ENCODE measurements at places on chromosomes 2 and 18. TPM values are rescaled to one million over a fixed set of nuclear protein-coding genes. Genes with fewer than 3 reads are reported as not detected.

DNA sequence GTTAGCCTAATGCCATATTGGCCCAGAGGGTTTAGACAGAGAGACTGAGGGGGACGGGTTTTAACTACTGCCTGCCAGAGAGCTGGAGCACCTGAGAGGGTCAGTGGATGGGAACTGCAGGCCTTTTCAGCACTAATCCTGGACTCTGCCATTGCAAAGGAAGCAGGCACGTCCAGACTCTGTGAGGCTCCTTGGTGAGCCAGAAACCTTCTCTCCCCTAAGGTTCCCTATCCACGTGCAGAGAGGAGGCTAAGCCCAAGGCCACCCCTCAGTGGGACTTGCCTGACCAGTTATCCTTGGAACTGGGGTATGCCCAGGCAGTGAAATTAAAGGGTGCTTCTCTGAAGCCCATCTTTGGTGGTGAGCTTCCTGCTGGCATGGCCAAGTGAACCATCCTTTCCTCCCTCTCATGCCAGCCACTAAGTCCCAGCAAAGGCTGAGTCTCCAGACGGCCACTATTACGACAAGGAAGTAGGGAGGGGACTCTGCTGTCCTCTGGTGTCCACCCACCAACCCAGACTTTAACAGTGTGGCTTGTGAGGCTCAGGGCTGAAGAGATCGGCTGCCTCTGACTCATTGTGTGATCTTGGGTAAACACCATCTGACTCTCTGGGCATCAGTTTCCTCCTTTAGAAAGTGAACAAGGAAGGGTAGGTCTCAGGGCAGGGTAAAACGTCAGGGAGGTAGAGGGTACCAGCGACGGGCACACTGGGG lies 3.9 kb upstream of the MLPH start:
- DNase-seq: peak; percentile 44

DNA sequence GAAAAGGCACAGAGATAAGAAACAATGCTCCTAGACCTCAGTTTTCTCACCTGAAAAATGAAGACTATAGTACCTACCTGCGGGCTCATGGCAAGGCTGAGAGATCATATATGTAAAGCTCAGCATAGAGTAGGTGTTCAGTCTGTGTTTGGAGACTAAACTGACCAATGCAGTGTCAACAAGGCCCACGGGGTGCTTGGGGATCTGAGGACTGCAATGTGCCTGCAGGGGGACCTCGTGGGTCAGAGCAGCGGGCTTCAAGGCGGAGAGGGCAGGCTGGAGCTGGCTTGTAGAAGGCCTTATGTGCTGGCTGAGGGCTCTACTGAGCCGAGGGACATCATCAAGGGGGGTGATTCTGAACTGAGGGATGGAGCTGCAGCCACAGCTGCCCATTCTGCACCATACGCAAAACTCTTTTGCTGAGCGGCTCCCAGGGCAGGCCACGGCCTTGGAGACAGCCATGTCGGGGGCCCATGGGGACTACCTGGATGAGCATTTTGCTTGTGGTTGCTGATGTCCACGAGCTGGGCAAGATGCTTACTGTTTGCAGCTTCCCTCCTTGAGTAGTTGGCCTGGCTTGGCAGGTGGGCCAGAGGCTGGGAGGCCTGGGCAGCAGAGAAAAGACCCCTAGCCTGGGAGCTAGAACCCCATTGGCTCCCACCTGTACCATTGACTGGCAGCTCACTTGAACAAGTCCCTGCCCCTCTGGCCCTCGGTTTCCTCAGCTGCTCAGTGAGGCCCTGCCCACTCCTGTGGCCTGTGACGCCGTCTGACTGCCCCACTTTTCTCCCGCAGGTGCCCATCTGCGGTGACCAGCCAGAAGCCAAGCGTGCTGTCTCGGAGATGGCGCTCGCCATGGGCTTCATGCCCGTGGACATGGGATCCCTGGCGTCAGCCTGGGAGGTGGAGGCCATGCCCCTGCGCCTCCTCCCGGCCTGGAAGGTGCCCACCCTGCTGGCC lies 23.5 kb downstream of the STEAP3 start:
- no peak for DNase-seq

- no peak for DNase-seq
Observed at GRCh38 chr2:210873631-210874030, 317.2 kb downstream of the CPS1 start.

- no peak for DNase-seq
Observed at GRCh38 chr18:42689310-42689709, 426.2 kb downstream of the RIT2 start.

GRCh38 chr18:62080172-62080900 lies 106.5 kb downstream of the PIGN start:
- DNase-seq: no peak

DNA sequence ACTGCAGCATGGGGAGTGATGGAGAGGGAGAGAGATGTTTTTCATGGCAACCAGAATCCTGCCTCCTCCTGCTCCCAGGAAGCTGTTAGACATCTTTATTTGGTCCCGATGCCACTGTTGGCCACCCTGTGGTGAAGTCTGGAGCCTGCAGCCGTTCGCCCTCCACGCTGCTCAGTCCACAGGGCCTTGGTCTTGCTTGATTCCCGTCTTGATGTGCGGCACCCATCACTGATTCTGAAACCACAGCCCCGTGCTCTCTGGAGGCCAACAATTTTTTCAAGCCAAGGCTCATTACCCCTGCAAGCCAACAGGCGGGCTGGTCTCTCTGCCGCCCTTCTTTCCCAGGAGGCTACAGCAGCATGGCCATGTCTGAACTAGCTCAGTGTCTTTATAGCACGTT lies 24.5 kb downstream of the SIGLEC15 start:
- peak; percentile 31 for DNase-seq

GRCh38 chr2:161481619-161482018 lies 65.5 kb downstream of the TBR1 start:
- no peak for DNase-seq

GRCh38 chr2:42880738-42881690 lies 88.6 kb upstream of the HAAO start:
- DNase-seq: no peak

GRCh38 chr2:38065502-38066135 lies 10.3 kb downstream of the CYP1B1 start:
- DNase-seq: no peak

DNA sequence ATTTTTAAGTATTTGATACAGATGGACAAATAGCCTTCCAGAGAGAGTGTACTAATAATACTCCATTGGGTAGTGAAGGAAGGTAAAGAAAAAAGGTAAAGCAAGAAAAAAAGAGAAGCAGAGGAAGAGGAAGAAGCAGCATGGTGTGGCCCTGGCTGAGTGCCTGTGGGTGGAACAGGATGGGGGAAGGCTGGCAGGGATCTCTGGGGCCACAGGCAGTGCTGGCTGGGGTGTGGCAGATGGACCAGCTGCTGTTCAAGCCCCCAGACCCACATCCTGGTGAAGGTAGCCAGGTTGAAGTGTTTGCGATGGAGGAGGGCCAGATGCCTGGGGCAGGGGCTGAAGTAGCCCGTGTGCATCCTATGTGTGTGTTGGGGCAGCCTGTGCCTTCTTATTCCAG lies 79.0 kb downstream of the DYSF start:
- no peak for DNase-seq

GRCh38 chr18:49847524-49847923 lies 34.2 kb upstream of the ACAA2 start:
- no peak for DNase-seq

- DNase-seq: no peak
Observed at GRCh38 chr2:53397085-53397484, 370.5 kb upstream of the CHAC2 start.

GRCh38 chr2:48529194-48529593 lies 760 bp upstream of the STON1 start:
- DNase-seq: no peak

DNA sequence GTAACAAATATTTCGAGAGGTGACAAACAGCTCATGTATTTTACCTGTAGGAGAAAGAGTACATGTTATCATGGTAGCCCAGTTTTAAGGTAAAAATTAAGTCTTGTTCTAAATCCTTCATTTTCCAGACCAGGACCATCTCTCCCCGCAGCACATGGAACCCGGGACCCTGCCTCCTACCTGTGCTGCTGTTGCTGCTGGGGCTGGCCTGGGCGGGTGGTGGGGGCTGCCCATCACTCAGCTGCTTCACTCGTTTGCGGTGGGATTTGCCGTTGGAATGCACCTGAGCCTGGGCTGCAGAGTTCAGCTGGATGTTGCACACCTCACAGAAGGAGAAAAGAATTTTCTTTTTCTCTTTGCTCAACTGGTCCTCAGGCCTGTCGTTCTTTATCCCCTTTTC lies 92.1 kb downstream of the ZNF385B start:
- no peak for DNase-seq

- DNase-seq: no peak
Observed at GRCh38 chr2:17793803-17794354, 22.4 kb upstream of the MSGN1 start.

DNA sequence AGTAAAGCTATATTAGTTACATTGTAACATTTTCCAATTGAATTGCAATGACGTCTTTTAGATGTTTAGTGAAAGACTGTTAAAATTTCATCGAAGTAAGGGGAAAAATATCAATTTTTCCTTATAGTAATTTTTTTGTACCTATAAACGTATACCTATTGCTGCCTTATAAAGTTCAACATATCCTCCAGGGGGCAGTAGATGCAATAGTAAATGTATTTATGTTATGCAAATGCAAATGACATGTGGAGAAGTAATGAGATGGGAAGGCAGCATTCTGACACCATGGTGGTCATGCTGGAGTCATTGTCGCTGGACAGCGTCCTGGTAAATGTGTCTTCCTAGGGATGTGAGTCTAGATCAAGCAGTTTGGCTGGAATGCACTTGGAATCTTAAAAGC lies 38.7 kb downstream of the MSTN start:
- DNase-seq: no peak

Gene GKN2
- not detected for total RNA-seq

Gene ADD2
- total RNA-seq: 13.3 TPM

Gene EN1
- total RNA-seq: 7.2 TPM

Gene ABCG5
- total RNA-seq: not detected

Gene KCNS3
- total RNA-seq: 5.2 TPM

Gene PLEKHB2
- total RNA-seq: 97.0 TPM

Gene LIPG
- not detected for total RNA-seq

Gene UBR3
- 24.5 TPM for total RNA-seq

Gene SLC20A1
- 117 TPM for total RNA-seq

Gene CNDP1
- total RNA-seq: not detected

All from MG63 (cell line).